Heart left ventricle (tissue), 16 donors: ENCODE measurements at places on chromosomes 2 and 18. TPM values are rescaled to one million over a fixed set of nuclear protein-coding genes. Genes with fewer than 3 reads are reported as not detected.

The PELI1 gene
- total RNA-seq: 6.2 TPM

GRCh38 chr18:8890957-8891464 is 185.7 kb downstream of the MTCL1 start:
- no peak for DNase-seq

DNA sequence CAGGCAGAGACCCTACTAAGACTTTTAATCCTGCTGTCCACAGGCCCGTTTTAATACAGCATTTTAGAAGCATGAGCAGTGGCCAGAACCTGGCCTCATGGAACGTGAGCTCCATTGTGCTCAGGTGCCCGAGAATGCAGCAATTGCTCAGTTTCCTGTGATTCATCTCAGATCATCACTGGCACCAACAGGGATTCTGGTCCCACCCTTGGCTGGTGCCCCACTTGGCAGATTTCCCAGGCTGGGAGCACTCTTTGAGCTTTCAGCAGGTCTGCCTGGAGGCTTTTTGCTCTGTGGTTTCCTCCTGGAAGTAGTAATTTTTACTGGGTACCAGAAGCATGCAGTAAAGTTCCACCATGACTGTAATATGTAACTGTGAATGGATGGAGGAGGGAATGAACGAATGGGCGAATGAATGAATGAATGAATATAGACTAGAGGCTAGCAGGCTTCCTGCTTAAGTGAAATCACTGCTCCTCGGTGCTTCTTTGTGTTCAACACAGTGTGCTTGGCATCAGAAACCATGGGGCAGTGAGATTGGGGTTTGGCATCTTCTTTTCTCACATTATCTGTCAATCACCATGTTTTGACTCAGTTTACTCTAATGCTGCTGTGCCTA is 312.9 kb downstream of the PRKCE start:
- peak; percentile 80 for DNase-seq

GRCh38 chr2:175742367-175742766 is 259.7 kb downstream of the LNPK start:
- no peak for DNase-seq

- DNase-seq: peak; percentile 93
Observed at GRCh38 chr2:43226955-43227829, 786 bp upstream of the ZFP36L2 start.

DNA sequence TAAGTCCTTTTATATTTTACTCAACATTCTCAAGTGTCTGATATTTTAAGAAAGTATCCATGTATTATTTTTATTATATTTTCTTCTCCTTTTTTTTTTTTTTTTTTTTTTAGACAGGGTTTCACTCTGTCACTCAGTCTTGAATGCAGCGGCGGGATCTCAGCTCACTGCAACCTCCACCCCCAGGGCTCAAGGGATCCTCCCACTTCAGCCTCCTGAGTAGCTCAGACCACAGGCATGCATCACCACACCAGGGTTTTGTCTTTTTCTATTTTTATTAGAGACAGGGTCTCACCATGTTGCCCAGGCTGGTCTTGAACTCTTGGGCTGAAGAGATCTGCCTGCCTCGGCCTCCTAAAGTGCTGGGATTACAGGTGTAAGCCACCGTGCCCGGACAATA is 212.1 kb downstream of the TCF4 start:
- DNase-seq: no peak

- no peak for DNase-seq
Observed at GRCh38 chr2:189191766-189192165, 12.2 kb upstream of the COL5A2 start.

The ICOS gene
- total RNA-seq: not detected

DNA sequence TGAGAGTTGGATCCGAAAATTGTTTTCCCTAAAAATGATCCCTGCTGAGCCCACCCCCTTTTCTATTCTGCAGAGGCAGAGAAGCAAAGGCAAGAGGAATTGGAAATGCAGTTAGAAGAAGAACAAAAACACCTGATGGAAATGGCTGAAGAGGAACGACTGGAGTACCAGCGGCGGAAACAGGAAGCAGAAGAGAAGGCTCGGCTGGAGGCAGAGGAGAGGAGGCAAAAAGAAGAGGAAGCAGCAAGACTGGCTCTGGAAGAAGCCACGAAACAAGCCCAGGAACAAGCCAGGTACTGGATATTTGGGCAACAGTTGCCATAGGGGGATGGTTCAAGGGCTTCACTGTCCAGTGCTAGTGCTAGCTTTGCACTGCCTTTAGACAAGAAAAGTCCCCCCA is 41.7 kb downstream of the SUMO1 start:
- DNase-seq: no peak

DNA sequence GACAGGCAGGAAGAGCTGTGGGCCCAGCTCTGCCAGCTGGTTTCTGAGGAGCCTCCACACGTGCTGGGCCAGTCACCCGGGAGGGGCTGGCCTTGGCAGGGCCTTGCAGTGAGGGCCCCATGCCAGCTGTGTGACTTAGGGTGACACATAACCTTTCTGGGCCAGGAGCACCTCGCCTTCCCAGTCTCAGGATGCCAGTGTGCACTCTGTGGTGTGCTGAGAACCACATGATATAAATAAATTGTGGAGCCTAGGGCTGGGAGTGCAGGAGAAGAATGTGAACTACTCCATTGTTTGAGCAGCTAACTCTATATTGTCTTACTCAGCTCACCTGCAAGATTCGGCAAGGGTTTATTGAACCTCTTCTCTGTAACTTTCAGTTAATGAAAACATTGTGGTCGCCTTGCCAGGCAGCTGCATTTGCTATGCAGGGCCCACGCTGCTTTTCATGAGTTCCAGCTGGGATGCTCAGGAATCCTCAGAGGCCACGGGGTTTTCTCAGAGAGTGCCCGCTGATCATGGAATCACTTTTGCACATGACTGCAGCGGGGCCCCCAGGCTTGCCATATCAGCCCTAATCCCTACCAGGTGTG is 222.3 kb downstream of the SH3RF3 start:
- peak; percentile 38 for DNase-seq

DNA sequence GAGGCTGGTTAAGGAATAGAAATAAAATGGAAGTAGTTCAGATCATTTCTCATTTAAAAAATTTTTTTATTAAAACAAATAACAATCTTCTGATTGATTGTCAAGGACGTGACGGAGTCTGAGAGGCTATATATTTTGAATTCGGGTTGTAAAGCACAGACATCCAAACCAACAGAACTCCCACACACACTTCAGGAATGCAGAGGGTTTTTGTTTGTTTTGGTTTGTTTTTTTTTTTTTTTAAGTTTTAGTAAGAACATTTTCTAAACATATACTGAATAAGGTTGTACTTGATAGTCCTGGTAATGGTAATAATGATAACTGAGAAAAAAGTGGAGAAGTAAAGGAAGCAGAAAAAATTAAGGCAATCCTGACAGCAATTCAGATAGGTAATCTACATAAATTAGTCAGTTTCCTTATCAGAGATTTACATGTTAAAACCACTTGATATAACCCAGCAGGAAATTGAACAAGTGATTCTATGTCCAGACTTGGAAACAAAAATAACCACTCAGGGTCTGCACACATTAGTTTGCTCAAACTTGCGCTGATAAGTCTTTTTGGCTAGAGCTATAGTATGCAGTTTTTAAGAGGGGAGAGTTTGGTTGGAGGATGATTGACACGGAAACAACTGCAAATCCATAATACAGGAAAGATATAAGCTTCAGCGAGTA is 51.5 kb upstream of the CTAGE1 start:
- no peak for DNase-seq

DNA sequence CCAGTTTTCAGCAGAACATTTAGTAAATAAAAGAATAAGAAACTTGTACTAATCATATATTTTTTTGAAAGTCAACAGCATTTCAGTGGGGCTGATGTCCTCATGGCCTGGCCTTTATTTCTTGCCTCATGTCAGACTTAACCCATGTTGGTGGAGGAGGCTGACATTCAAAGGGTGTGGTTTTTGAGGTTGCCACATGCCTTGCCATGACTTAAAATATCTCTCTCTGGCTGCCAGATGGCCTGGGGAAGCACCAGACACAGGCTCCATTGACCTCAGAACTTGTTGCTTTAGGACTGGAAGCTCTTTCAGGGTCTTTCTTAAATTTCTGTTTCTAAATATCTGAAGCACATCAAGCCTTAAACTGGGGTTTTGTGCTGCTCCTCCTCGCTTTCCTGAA is 32.5 kb upstream of the CD28 start:
- no peak for DNase-seq

DNA sequence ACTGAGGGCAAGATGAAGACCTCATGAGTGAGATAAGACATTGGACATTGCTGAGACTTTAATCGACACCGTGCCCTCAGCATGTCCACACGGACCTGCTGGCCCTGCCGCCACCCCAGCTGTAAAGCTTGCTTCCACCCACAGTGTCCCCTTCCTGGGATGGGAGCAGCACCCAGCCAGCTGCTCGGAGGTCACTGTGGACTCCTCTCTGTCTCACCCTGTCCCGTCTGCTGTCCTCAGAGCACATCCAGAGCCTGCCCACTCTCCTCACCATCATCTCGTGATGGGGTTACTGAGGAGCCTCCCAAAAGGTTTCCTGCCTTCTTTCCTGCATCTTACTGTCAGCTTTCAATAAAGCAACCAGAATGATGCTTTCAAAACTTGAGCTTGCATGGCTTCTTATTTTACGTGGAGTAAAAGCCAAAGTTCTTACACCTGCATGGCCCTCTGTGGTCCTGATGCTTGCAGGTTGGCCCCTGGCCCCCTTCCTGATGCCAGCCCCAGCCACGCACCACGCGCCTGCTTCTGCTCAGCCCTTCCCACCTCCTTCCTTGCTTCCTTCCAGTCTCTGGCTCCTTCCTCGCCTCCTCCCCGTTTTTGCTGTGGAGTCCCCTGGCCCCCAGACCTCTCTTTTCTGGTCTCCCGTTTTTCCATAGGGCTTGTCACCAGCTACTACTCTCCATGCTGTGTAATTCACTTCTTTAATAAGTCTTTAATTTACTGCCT is 67.0 kb downstream of the DGKD start:
- DNase-seq: no peak

DNA sequence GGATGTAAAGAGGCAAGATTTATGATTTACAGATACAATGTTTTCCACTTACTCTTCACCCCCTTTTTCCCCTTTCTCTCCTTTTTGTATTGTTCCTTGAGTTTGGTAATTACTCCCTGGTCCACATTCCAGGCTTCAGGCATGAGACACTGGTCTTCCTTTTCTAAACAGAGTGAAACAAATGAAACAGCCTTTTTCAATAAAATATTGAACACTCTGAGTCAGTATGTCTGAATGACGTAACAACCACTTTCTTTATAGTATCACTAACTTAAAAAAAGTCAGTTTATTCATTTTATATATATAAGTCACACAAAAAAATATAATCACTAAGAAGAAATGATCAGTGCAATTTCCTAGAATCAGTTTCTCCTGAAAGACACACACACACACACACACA is 79.7 kb downstream of the STRN start:
- DNase-seq: no peak
